ENCODE measurements at places on chromosomes 2 and 18. TPM values are rescaled to one million over a fixed set of nuclear protein-coding genes. Genes with fewer than 3 reads are reported as not detected.

GRCh38 chr2:142825861-142826260 is 51.6 kb upstream of the KYNU start:
- 0 out of 2 replicates have a peak, but pooled peaks cover 3% of the 10 kb centered on the region for H3K4me1 ChIP-seq
- H3K27me3 ChIP-seq = 0 out of 2 replicates have a peak, but pooled peaks cover 2% of the 10 kb centered on the region
- no peak overlapping the region for H3K27ac ChIP-seq
- no peak overlapping the region for H3K4me3 ChIP-seq

DNA sequence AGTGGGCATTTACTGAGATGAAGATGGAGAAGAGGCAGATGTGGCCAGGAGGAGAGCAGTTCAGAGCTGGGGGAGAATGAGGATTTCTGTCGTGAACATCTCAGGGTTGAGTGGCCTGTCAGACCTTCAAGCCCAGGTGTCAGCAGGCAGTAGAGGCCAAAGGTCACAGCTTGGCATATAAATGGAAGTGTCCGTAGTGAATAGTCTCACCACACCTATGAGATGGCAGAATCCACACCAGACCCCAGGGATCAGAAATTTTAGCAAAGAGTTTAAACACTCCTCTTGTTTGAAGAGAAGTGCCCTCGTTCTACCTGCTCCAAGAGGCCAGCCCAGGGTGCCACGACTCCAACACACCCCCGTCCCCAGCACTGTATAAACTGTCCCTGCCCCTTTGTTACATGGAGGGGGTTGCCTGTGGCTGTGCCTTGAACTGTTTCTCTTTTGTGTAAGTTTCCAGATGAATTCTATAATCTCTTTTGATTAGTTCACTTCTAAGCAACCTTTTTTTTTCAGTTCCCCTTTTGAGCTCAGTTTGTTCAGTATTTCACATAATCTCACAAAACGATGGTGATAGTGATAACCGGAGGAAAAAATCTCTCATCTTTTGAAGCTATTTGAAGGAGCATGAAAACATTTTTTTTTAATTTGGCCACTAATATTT is 69.0 kb upstream of the TTC39C start:
- H3K27me3 ChIP-seq = no peaks in the 10 kb centered on the region
- no peak for DNase-seq
- H3K4me3 ChIP-seq = no peak overlapping the region
- H3K4me1 ChIP-seq = peaks cover 8% of the 10 kb centered on the region
- H3K36me3 ChIP-seq = no peaks in the 10 kb centered on the region

The AOX1 gene
- polyA plus RNA-seq = 20.5 TPM

- no peaks in the 10 kb centered on the region for H3K27me3 ChIP-seq
- H3K36me3 ChIP-seq = no peaks in the 10 kb centered on the region
- H3K4me3 ChIP-seq = no peak overlapping the region
- DNase-seq = no peak
These were observed 100.3 kb downstream of the GREB1L start for GRCh38 chr18:21342372-21342771.

The CDH2 gene
- 107 TPM for polyA plus RNA-seq

DNA sequence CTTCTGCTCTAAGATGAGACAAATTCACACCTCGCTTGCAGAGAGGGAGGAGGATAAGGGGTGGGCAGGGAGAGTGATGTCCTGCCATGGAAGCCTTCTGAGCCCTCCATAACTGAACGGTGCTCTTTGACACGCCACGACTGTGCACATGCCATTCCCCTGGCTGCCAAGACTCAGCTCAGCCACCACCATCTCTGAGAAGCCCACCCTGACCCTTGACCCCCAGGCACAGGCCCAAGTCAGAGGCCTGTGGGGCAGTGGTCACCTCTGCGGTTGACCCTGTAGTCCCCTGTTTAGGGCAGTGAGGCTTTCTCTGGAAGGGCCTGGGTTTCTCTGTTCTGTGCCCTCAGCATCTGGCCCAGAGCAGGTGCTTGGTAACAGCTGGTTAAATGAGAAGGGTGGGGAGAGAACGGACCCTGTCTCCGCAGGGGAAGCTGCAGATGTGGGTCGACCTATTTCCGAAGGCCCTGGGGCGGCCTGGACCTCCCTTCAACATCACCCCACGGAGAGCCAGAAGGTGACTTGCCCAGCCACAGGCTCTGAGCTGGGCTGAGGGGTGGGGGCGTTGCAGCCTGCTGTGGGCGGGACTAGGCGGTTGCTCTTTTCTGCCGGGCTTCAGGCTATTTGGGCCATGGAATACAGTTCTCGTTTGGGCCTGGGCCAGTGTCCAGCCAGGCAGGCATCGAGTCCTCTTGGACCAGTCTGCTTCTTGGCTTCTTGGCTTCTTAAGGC is 215.1 kb downstream of the DYSF start:
- H3K4me3 ChIP-seq = no peak overlapping the region
- no peaks in the 10 kb centered on the region for H3K36me3 ChIP-seq
- no peak for DNase-seq
- no peaks in the 10 kb centered on the region for H3K27me3 ChIP-seq
- H3K27ac ChIP-seq = no peak overlapping the region

The GDF7 gene
- 0.03 TPM for polyA plus RNA-seq

GRCh38 chr18:79577451-79578395 is 101.9 kb upstream of the CTDP1 start:
- no peak overlapping the region for H3K4me3 ChIP-seq
- H3K27ac ChIP-seq = no peak overlapping the region
- no peaks in the 10 kb centered on the region for H3K36me3 ChIP-seq
- H3K4me1 ChIP-seq = no peaks in the 10 kb centered on the region
- DNase-seq = peak; percentile 13

The CTAGE1 gene
- 0.06 TPM for polyA plus RNA-seq

The VIT gene
- not detected for polyA plus RNA-seq

The SULT1C2 gene
- not detected for polyA plus RNA-seq

- no peaks in the 10 kb centered on the region for H3K36me3 ChIP-seq
- peak overlapping the region; percentile 22 for H3K27ac ChIP-seq
- peak overlapping the region; percentile 8 for H3K4me3 ChIP-seq
- H3K4me1 ChIP-seq = peaks cover 32% of the 10 kb centered on the region
- peak; percentile 37 for DNase-seq
- no peaks in the 10 kb centered on the region for H3K27me3 ChIP-seq
These were observed 1646.8 kb upstream of the TMEFF2 start for GRCh38 chr2:193841384-193842150.

The IL37 gene
- not detected for polyA plus RNA-seq

The CXCR1 gene
- polyA plus RNA-seq = not detected

DNA sequence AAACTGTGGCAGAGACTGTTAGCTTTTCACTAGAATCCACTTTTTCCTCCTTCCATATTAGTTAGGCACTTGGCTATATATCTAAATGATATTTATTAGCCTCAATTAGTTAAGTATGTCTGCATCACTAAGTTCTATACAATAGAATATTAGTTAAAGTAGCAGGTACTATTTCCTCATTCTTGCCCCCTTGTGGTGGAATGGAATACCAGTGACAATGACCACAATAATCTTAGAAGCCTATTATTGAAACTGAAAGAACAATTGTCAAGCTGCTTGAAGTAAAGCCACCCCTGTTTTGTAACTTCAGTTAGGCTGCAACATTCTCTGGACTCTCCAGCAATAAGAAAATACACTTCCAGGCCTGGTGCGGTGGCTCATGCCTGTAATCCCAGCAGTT is 476.3 kb upstream of the VWC2L start:
- no peak overlapping the region for H3K27ac ChIP-seq
- no peaks in the 10 kb centered on the region for H3K27me3 ChIP-seq
- peak; percentile 28 for DNase-seq
- H3K36me3 ChIP-seq = no peaks in the 10 kb centered on the region

The ELOA2 gene
- not detected for polyA plus RNA-seq

- H3K27ac ChIP-seq = no peak overlapping the region
- no peaks in the 10 kb centered on the region for H3K27me3 ChIP-seq
- H3K4me3 ChIP-seq = no peak overlapping the region
- H3K36me3 ChIP-seq = peaks cover 17% of the 10 kb centered on the region
These were observed 128.3 kb downstream of the SATB2 start for GRCh38 chr2:199329466-199329865.

The HOXD13 gene
- polyA plus RNA-seq = 1.9 TPM

The CETN1 gene
- not detected for polyA plus RNA-seq

The SERPINB7 gene
- polyA plus RNA-seq = 12.5 TPM

The SH2D6 gene
- polyA plus RNA-seq = not detected

GRCh38 chr18:22221350-22221749 is 52.0 kb downstream of the GATA6 start:
- H3K4me3 ChIP-seq = no peak overlapping the region
- no peak overlapping the region for H3K27ac ChIP-seq
- no peaks in the 10 kb centered on the region for H3K36me3 ChIP-seq
- no peak for DNase-seq
- H3K4me1 ChIP-seq = peaks cover 9% of the 10 kb centered on the region

DNA sequence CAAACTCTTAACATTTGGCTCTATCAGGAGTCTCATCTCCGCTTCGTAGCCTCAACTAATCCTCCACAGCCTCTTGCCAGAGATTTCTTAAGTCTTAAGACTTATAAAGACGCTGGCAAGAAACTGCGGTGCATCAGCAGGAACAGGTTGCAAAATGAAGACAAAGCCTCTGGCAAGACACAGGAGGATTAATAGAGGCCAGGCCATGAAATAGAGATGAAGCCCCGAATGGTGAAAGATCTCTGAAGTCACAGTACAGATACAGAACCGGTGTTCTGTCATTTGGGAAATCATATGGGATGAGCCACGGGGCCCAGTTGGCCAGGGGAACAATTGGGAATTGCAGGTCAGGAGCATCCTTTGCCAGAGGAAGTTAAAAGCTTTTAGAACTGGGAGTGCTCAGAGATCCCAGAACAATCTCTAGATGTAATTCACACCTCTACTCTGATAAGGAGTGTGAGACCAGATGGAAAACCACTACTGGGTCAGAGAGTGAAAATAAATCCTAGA is 190.9 kb upstream of the FOSL2 start:
- H3K36me3 ChIP-seq = no peaks in the 10 kb centered on the region
- no peak overlapping the region for H3K4me3 ChIP-seq
- H3K27ac ChIP-seq = no peak overlapping the region
- DNase-seq = no peak

The TRAPPC12 gene
- polyA plus RNA-seq = 29.3 TPM

- DNase-seq = peak; percentile 55
- no peaks in the 10 kb centered on the region for H3K27me3 ChIP-seq
- H3K4me3 ChIP-seq = peak overlapping the region; percentile 98
- peak overlapping the region; percentile 98 for H3K27ac ChIP-seq
- peaks cover 35% of the 10 kb centered on the region for H3K4me1 ChIP-seq
These were observed 1.5 kb downstream of the MAP3K2 start for GRCh38 chr2:127386246-127386645.

DNA sequence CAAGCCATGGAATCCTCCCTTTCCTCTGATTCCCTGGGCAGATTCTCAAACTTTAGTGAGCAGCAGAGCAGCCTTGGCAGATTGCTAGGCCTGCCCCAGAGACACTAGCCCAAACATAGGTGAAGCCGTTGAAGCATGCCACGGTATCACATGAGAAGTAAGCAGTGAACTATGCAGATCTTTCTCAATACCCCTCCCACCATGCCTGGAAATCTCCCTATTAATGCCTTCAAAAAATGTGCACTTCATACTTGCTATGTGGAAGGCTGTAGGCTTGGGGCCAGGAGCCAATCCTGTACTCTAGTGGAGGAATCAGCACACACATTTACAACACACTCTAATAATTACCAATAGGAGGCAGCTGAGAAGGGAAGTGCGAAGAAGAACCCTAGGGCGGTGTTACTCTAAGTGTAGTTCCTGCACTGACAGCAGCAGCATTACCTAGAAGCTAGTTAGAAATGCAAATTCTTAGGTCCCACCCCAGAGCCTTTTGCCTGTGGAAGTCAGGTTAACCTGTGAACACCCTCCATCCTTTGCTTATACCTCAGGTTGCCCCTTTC is 305.1 kb upstream of the SPRED2 start:
- H3K4me3 ChIP-seq = no peak overlapping the region
- no peak overlapping the region for H3K27ac ChIP-seq
- H3K27me3 ChIP-seq = no peaks in the 10 kb centered on the region
- no peaks in the 10 kb centered on the region for H3K36me3 ChIP-seq

- no peaks in the 10 kb centered on the region for H3K4me1 ChIP-seq
- no peak overlapping the region for H3K27ac ChIP-seq
- no peaks in the 10 kb centered on the region for H3K36me3 ChIP-seq
- no peaks in the 10 kb centered on the region for H3K27me3 ChIP-seq
- no peak for DNase-seq
These were observed 397.2 kb upstream of the CDH19 start for GRCh38 chr18:67001052-67001451.

The PSMA8 gene
- not detected for polyA plus RNA-seq

The TUBB8B gene
- not detected for polyA plus RNA-seq

GRCh38 chr2:81495556-81495955 is 1191.0 kb upstream of the LRRTM1 start:
- H3K4me1 ChIP-seq = no peaks in the 10 kb centered on the region
- no peaks in the 10 kb centered on the region for H3K36me3 ChIP-seq
- H3K27me3 ChIP-seq = no peaks in the 10 kb centered on the region
- H3K4me3 ChIP-seq = no peak overlapping the region
- no peak overlapping the region for H3K27ac ChIP-seq
- no peak for DNase-seq

The CBLN2 gene
- polyA plus RNA-seq = not detected

DNA sequence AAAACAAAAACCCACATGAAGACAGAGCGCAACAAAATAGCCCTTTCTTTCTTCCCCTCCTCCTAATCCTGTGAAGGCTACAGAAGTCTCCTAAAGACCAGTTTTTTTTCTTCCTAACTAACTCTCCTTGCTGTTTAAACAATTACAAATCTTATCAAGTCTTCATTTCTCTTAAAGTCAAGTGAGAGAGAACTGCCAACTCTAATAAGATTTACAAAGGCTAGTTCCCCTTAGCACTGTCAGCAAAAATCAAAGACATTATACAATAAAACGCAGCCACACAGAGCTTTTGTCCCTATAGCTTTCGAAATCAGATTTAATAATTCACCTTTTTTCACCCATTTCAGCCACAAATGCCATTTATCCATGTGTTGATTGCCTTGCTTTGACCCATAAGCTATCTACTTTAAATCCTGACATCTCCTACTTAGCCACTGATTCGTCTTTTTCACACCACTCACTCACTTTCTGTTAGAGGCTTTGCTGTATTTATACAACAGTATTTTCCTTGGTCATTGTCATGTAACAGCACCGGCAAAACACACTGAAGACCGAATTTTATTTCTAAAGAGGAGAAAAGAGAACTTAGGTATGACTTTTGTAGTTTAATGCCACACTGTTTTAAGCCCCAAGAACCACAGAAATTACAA is 5.9 kb downstream of the NRXN1 start:
- no peaks in the 10 kb centered on the region for H3K36me3 ChIP-seq
- no peak overlapping the region for H3K27ac ChIP-seq
- H3K27me3 ChIP-seq = no peaks in the 10 kb centered on the region
- DNase-seq = no peak
- no peaks in the 10 kb centered on the region for H3K4me1 ChIP-seq

DNA sequence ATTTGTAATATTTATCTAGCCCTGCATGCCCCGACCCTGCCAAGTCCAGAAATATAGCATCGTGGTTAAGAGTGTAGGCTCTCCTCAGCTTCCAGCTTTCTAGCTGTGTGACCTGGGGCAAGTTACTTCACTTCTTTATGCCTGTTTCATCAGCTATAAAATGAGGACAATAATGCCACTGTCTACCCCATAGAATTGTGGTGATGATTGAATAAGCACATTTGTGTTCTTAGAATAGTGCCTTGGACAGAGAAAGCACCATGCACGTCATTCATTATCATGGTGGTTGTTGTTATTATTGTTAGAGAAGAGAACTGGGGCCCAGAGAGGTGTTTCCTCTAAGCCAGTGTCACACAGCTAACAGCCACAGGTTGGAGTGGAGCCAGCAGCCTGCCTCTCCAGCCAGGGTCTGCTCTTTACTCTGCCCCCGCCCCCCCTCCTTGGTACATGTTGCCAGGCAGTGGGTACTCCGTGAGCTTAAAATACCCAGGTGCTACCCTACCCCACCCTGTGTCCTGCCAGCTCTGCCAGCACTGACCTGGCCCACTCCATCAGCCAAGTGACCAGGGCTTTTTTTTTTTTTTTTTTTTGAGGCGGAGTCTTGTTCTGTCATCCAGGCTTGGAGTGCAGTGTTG is 202.1 kb downstream of the CTIF start:
- DNase-seq = no peak
- H3K4me1 ChIP-seq = peaks cover 42% of the 10 kb centered on the region
- no peak overlapping the region for H3K4me3 ChIP-seq
- H3K27me3 ChIP-seq = no peaks in the 10 kb centered on the region
- no peaks in the 10 kb centered on the region for H3K36me3 ChIP-seq
